ENCODE measurements at places on chromosomes 6 and 20. TPM values are rescaled to one million over a fixed set of nuclear protein-coding genes. Genes with fewer than 3 reads are reported as not detected.

The BPIFA2 gene
- not detected for total RNA-seq

The MEI4 gene
- total RNA-seq: not detected

The NRM gene
- total RNA-seq: 19.9 TPM

The KCNG1 gene
- total RNA-seq: 0.71 TPM

The ARHGAP40 gene
- total RNA-seq: not detected

The TNFRSF21 gene
- total RNA-seq: 3.1 TPM

The CLDN20 gene
- not detected for total RNA-seq

The MPIG6B gene
- total RNA-seq: not detected

The QKI gene
- 84.7 TPM for total RNA-seq

The HLA-DOB gene
- total RNA-seq: not detected

The MOXD1 gene
- 22.6 TPM for total RNA-seq

The LSM2 gene
- total RNA-seq: 78.7 TPM

The SH3BGRL2 gene
- 1.5 TPM for total RNA-seq

The BANF2 gene
- not detected for total RNA-seq

The CD93 gene
- total RNA-seq: not detected

The PMEPA1 gene
- 2.8 TPM for total RNA-seq

The CGA gene
- not detected for total RNA-seq

The PNRC1 gene
- 28.7 TPM for total RNA-seq

The RNF217 gene
- total RNA-seq: 10.5 TPM

The NCOA7 gene
- 10.1 TPM for total RNA-seq

The SLC2A10 gene
- 21.0 TPM for total RNA-seq

The SLC44A4 gene
- not detected for total RNA-seq

The LY6G5C gene
- 3.2 TPM for total RNA-seq

The CALHM6 gene
- 3.9 TPM for total RNA-seq

The FERMT1 gene
- total RNA-seq: 8.3 TPM

The TMEM30A gene
- 111 TPM for total RNA-seq

The RAB23 gene
- 37.0 TPM for total RNA-seq

The CCDC167 gene
- 47.6 TPM for total RNA-seq

The PEDS1 gene
- 25.8 TPM for total RNA-seq

The PKIB gene
- total RNA-seq: 0.57 TPM

The NCOA5 gene
- total RNA-seq: 21.7 TPM

The OGFR gene
- total RNA-seq: 69.7 TPM

The TBC1D20 gene
- total RNA-seq: 30.0 TPM

The MRS2 gene
- 25.4 TPM for total RNA-seq

The SLC17A2 gene
- total RNA-seq: not detected

The STX11 gene
- 4.8 TPM for total RNA-seq

Measured in LHCN-M2 (cell line).